BE2C (cell line): ENCODE measurements at places on chromosomes 3 and 15.
A peak's percentile ranks its signal among the peaks of the same experiment; 100 is the strongest.

DNA sequence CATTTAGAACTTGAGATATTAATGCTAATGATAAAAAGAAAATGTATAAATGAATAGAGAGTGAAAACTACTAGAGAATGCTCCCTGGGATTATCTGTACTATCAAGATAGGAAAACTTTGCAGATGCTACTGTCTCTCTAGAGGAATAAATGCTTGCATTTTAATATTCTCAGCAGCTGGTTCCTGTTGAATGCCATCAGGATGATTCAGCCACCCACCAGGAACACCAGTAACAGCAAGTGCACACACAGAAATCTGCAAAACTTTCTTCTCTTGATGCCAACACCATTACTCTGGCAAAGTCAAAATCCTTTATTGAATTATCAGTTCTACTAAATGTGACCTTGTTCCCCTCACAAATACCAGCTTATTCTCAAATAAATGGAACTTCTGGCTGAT lies 148.4 kb downstream of the TIGIT start:
- DNase-seq: no peak

DNA sequence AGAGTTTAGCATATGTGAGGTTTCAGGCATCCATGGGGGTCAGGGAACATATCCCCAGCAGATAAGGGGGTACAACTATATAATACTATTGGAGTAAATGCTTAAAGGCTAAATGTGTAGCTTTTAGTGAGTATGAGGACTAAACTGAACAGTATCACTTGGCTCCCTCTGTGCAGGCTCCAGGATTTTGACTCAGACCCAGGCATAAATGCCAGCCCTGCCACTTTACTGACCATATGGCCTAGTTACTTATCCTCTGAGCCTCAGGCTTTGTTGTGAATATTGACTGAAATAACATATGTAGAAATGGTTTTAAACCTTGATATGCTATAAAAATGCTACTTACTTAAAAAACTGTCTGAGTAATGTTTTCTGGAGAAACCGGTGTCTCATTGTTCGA lies 151.6 kb downstream of the CHST2 start:
- DNase-seq: no peak

DNA sequence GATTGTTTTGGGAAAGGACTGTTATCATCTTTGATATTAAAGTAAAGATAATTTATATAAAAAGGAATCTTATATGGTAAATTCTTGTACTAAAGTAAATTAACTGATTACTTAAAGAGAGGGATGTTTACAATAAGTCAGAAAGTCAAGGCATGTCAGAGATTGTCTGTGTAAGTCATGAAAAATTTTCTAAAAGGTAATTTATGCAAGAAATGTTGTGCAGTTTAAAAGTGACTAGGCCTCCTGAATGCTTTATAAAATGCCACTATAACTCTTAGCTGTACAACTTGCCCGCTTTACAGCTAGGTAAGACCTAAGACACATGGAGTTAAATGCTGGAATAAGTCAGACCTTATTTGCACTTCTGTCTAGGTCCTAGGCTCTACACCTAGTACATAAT lies 692.9 kb downstream of the GBE1 start:
- no peak for DNase-seq

- no peak for DNase-seq
These were observed 739.9 kb upstream of the NR2F2 start for GRCh38 chr15:95590533-95591044.

- peak; percentile 87 for DNase-seq
These were observed at the start of gene FAM98B for GRCh38 chr15:38453971-38454695. Gene FAM98B (plus strand): TSS chr15:38454127. CDS start chr15:38454162, 35 bp downstream.

DNA sequence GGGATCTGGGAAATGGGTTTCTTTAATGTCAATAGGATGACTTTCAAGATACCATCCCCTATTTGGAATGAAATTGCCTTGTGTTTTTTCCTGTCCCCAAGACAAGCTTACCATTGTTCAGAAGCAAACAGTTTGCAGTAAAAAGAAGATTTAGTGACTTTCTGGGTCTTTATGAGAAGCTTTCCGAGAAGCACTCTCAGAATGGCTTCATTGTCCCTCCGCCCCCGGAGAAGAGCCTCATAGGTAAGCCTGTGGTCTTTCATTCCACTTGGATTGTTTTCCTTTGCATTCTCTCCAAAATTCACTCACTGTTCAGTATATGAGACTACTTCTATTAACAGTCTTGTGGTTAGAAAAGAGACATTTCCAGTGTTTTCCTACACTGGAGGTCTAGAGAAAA lies 25.6 kb upstream of the SNX22 start:
- DNase-seq: no peak

DNA sequence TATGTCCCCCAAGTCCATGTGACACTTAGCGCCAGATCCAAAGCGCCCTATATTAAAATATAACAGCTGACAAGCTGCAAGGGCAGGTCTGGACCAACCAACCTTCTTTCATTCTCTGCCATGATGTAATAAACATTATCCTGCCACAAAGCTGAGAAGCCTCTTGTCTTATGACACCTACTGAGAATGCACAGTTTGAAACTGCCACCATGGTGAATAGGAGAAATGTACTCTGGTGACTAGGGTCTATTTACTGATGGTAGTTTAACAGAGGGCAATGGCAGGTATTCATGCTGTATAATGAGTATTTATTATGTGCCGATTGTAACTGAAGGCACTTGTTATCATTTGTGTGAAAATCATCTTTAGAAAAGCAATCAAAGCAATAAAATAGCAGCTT lies 634.0 kb downstream of the OTOL1 start:
- DNase-seq: no peak

- no peak for DNase-seq
These were observed 52.9 kb downstream of the EXOG start for GRCh38 chr3:38549082-38549481.

DNA sequence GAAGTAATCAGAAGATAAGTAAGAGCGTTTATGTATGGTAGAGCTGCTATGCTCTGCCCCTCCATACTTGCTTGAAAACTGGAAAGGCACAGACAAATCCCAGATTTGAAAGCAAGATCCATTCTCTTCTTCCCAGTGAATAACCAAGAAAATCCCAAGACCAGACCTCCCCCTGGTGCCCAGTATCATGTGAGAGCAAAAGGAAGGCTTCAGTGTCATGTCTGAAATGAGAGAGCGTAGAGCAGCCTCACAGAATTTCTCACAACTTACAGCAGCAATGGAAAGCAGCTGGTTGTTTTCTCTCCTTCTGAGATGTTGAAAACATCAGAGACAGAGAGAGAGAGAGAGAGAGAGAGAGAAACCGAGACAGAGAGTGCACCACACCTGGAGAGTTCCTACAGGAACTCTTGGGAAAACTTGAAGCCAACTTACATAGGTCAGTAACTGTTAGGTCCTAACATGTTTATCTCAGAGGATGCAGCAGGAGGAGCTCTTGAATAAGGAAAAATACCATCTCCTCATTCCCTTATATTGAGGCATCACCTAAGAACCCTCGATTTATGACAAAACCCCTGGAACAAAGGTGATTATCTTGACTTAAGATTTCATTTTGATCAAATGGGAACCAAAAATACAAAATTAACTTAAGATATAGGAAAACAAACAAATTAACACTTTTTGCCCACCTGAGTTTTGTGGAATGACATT lies 273.3 kb downstream of the NSUN3 start:
- no peak for DNase-seq

GRCh38 chr3:119747357-119747756 lies 34.5 kb upstream of the NR1I2 start:
- DNase-seq: no peak

DNA sequence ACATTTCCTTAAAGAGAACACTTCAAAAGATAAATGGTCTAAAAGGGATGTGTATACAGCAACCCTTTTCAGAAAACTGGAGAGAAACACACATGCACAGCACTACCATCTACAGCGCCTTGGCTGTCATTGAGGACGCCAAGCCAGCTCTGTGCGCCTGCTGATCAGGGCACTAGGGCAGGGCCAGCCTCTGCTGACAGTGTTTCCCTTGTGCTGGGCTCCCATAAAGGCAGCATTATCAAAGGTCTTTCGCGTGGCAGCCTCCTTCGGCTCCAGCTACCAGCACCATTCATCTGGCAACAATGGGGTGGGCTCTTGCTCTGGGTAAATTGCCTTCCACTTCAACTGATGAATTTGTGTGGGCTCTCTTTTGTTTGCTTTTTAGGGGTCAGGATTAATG lies 53.4 kb downstream of the LDHAL6B start:
- DNase-seq: no peak

- no peak for DNase-seq
These were observed 100.9 kb upstream of the ROPN1 start for GRCh38 chr3:124092811-124093210.

DNA sequence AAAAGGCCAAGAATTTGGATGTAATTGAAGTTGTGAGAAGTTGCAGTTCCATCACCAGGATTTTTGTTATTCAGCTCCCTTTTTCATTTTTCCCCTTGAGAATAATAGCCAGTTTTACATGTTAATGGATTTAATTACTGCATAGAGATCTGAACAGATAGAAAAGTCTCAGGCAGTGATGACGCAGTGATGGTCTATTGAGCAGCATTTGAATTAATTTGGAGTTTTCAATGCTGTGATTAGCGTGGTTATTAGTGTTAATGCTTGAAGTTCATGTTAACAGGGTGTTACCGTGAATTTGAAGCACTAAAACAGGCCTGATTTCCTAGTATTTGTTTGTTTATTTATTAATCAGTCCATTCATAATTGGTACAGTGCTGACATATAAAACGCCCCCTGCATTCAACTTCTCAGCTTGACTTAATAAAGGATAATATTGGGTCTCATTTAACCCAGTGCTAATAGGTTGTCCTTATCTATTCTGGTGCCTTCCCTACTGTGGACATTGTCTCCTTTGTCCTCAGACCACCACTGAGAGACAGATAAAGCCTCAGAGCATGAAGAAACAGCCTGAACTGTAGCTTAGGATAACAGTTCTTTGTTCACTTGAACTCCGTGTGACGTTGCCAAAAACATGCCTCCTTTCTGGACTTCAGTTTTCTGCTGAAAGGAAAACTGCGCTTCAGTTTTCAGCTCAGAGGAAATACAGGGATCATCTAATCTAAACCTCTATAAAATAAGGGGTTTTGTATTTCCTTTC lies 82.4 kb downstream of the RTP4 start:
- no peak for DNase-seq

DNA sequence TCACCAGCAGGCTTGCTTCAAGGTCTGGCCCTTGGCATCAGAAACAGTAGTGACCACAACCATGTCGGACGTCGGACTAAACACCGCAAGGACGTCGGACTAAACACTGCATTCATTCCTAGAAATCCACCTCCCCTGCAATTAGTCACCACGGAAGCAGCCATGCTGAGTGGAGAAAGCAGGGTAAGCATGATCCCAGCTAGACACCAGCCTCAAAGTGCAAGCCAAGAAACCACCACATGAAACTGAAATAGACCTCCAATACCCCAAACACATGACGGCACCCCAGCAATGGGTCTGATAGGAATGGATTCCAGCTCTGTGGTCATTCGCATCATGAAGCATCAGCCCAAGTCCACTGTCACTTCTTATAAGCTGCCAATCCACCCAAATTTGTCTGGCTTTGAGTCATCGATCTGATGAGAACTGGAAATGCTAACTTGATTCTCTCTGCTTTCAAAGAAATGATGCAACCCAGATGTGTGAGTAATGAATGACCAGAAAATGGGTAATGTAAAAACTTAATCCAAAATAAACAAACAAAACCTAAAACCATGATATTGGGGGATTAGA lies 348.3 kb upstream of the TMCO5A start:
- no peak for DNase-seq

DNA sequence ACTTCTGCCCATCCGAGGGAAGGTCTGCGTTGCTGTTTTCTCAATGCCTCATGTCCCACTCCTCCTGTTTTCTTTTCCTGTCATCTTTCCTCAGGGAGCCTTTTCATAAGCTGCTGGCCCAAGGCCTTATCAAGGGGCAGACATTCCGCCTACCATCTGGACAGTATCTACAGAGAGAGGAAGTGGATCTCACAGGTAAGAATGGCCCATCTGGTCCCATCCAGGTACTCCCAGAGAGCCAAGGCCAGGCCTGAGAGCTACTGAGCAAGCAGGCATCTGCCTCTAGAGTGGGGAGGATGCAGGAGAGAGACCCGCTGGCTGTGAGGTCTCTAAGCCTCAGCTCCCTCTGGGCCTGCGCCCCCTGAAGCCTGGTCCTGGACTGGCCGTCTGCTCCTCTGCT lies 81.5 kb upstream of the LIMD1 start:
- no peak for DNase-seq

DNA sequence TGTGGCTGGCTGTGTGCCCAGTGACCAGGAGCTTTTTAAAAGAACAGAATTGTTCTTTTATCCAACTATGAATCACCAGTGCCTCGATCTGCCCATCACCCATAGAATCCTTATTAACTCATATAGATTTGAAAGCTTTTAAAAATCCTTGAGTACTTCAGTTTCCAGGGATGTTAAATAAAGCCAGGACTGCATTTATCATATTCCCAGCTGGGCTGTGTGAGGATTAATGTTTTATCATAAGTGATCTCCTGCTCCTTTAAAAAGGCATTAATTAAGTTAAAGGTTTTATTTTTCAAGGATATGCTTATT lies 234.0 kb downstream of the MYRIP start:
- peak; percentile 81 for DNase-seq

DNA sequence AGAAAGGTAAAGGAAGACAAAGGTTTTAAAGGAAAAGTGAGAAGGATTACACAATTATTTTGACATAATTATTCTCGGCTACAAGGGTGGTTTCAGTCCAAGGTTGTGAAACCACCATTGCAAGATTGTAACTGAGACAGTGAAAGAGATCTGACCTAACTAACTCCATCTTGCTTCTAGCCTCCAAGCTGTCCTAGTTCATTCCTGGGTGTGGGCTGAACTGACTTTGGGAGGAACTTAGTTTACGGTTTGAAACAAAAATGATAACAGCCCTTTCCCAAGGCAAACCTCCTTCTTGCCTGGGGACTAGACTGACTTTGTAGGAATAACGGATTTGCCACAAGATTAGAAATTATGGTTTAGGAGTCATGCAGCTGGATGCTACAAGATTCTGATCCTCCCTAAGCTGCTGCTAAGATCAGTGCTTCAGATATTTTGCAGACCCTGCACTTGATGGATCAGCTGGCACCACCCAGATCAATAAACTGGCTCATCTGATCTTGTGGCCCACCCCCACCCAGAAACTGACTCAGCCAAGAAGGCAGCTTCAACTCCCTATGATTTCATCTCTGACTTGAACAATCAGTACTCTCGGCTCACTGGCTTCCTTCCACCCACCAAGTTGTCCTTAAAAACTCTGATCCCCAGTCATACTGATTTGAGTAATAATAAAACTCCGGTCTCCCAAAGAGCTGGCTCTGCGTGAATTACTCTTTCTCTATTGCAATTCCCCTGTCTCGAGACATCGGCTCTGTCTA lies 57.7 kb upstream of the AADACL2 start:
- DNase-seq: no peak

- no peak for DNase-seq
These were observed 212.4 kb downstream of the TBC1D2B start for GRCh38 chr15:77865106-77865610.

DNA sequence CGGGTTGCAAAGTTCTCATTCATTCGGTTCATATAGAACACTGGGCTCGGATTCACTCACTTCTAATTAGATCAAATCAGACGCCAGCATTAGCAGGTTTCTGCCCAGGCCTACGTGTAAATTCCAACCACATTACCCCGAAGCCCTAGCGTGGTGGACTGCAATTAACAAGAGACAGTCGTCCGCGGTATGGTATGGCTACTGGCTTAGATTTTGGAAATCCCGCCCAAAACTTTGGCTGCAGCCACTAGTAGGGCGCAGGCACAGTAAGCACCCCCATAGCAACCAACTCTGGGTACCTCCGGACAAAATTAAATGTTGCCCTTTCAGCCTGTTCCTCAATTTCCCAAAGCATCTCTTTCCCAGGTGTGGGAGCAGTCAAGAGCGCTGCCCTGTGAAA lies 771 bp downstream of the RARRES1 start:
- no peak for DNase-seq
